H9 (cell line): ENCODE measurements at places on chromosomes 2 and 18. TPM values are rescaled to one million over a fixed set of nuclear protein-coding genes. Genes with fewer than 3 reads are reported as not detected.

DTNA gene
- total RNA-seq: 25.5 and 27.8 TPM in 2 replicates

- no peak for DNase-seq
These were observed 140.9 kb downstream of the TCF4 start for GRCh38 chr18:55446996-55447671.

DNA sequence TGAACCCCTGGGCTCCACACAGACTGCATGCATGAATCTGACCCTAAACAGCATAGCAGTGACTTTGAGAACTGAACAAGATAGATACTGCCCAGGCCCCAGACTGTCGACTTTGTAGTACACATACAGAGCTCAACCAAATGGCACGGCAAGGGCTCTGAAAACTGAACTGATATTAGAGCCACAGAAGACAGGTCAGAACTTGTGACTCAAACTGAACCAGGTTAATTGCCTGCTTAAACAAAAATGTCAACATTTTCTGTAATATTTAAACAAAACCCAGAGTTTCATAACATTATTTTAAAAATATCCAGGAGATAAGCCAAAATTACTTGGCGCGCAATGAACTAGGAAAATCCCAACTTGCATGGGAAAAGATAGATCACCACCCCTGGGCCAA lies 260.3 kb downstream of the TPGS2 start:
- DNase-seq: no peak

CCDC150 gene
- total RNA-seq: 22.1 and 26.2 TPM in 2 replicates

DNA sequence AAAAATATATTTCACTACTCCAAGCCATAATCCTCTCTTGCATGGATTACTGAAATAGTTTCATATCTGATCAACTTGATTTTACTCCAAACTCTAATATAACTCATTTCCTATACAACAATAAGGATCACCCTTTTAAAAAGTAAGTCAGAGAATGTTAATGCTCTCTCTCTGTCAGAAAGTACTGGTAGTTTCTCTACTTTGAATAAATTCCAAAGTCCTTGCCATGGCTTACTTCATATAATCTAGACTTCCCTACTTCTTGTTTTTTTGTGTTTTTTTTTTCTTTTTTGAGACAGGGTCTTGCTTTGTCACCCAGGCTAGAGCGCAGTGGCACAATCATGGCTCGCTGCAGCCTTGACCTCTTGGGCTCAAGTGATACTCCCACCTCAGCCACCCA lies 36.2 kb downstream of the MAP3K2 start:
- no peak for DNase-seq
